ENCODE measurements at places on chromosomes 1 and 21.

- no peak for DNase-seq
Measured at GRCh38 chr1:209158851-209159250, 424.7 kb upstream of the CAMK1G start.

- DNase-seq = no peak
Measured at GRCh38 chr21:35046263-35046624, 2.9 kb downstream of the RUNX1 start.

GRCh38 chr21:33514229-33514628, 22.7 kb upstream of the DNAJC28 start:
- no peak for DNase-seq

- no peak for DNase-seq
Measured at GRCh38 chr1:26733982-26734381, 38.2 kb downstream of the ARID1A start.

- no peak for DNase-seq
Measured at GRCh38 chr1:21521717-21522060, 12.5 kb downstream of the ALPL start.

GRCh38 chr1:221708987-221709386, 32.9 kb downstream of the DUSP10 start:
- DNase-seq = peak; percentile 22

DNA sequence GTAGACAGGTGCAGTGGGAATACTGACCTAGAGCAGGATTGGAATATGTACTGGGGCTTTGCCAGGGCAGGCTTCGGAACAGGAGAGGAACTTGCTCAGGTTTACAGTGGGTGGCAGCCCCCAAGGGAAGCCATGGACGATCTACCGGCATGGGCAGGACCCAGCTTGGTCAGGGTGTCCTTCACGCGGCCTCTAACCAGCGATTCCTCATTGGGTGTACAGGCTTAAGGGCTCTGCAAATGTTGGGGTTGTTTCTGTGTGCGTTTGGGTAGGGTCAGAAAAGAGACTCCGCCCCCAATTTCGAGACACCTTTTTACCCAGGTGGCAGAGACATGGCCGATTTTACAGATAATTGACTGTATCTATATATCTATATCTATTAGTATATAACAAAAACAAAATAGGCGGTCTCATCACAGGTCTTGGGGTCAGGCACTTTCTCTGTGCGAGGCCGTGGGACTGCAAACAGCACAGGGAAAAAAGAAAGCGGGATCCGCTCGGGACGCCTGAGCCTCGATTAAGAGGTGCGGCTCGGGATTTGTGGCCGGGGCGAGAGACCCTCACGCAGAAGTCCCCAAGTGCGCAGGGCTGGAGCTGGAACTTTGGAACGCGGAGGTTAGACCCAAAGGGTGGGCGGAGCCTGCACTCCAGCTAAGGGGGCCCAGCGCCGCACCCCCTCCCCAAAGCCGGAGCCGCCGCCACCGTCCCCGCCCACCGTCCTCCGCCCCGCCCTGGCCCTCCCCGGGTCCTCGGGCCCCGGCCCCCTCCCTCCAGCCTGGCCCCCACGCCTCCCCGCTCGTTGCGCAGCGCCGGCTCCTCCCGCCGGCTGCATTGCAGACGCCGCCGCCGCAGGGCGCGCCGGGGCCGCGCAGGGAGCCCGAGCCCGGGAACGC, 67.5 kb upstream of the VAMP3 start:
- no peak for DNase-seq

GRCh38 chr1:47866601-47867437, 130.4 kb downstream of the TRABD2B start:
- no peak for DNase-seq

- DNase-seq = no peak
Measured at GRCh38 chr1:210817385-210818275, 316.3 kb downstream of the KCNH1 start.

- no peak for DNase-seq
Measured at GRCh38 chr1:11684070-11684469, 3.1 kb upstream of the MAD2L2 start.

DNA sequence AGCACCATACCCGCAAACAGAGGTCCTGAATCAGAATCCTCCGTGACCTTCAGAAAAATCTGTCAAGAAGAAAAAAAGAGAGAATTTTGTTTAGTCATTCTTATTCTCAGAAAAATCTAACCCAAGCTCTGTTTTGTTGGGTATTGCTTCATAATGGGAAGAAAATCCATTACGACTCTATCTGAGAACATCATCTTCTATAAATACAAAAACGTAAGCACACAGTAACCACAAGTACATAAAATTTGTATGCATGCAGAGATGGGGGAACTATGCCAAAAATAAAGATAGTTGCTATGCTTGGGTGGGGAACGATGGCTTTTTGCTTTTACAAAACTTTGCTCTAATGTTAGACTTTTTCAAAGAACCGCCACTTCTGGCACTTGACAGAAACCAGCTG, 84.2 kb downstream of the ABCA4 start:
- DNase-seq = no peak

DNA sequence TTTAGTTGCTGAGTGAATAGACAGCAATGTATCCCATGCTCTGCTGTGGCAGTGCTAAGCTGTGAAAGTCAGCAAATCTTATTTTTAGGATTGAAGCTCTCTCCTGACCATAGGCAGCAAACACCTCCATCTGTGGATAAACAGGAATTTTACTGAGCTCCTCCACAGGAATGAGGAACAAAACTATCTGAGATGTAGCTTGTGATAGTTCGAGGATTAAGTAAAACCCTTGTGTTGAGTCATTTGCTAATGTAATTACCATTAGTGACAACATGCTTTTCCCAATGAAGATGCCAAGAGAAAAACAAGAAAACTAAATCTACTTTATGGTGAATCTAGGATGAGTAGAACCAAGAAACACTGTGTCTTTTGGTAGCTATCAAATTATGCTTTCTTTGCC, 122.7 kb downstream of the CLEC20A start:
- DNase-seq = no peak

All from stimulated activated CD4-positive, alpha-beta T cell treated with anti-CD3 and anti-CD28 coated beads, Interleukin-1b, Interleukin-23, amount 100 ng/mL, for 1 hour (primary cell).